ENCODE measurements at places on chromosomes 3 and 15.

GRCh38 chr3:160796089-160796812, 40.2 kb downstream of the PPM1L start:
- no peak for DNase-seq

DNA sequence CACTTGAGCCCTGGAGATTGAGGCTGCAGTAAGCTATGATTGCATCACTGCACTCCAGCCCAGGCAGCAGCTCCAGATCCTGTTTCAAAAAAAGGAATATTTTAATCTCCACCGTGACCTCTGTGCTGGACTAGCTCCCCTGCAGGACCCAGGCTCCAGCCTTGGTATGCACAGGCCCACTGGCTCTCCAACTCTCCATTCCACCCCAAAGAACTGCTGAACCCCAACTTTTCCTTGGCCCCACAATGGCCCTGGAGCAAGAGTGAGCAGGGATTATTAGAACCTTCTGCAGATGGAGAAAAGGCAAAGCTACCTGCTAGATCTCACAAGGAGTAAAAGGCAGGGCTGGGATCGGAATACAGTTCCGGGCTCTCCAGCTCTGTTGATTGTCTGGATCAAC, 32.8 kb upstream of the SFMBT1 start:
- no peak for DNase-seq

- no peak for DNase-seq
These were observed 87.5 kb downstream of the CD200R1L start for GRCh38 chr3:112759210-112759609.

- DNase-seq, result no peak
These were observed 69.9 kb downstream of the OXNAD1 start for GRCh38 chr3:16334909-16335308.

DNA sequence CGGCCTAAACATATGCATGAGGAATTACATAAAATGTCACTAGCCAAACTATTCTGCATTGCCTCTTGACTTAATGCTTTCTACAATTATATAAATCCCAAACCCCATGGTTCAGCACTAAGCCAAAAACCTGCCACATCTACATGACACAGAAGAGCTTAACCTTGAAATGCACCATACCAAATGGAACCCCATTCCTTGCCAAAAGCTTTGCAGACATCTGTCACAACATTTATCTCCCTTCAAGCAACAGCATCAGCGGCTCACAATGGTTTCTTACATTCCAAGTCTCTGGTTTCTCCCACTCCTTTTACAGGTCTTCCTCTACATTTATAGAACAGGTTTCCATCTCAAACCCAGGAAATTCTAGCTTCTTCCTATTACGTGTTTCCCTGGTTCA, 58.4 kb upstream of the GYG1 start:
- no peak for DNase-seq

GRCh38 chr3:49930922-49931321, 1.3 kb upstream of the MON1A start:
- DNase-seq, result no peak

GRCh38 chr15:25739687-25740121, 123.4 kb downstream of the ATP10A start:
- DNase-seq, result no peak

DNA sequence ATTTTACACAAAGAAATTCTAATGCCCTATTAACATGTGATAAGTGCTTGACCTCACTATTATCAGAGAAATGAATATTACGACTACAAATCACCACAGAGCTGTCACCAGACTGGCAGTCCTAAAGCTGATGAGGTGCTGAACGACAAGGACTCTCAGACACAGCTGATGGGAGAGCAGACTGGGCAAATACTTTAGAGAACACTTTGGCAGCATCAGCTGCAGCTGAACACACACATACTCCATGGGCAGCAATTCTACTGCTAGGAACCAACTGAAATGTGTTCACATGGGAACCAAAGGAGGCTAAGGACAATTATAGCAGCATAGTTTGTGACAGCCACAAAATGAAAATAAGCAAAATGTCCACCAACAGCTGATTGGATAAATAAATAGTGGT, 45.5 kb downstream of the SUSD5 start:
- no peak for DNase-seq

DNA sequence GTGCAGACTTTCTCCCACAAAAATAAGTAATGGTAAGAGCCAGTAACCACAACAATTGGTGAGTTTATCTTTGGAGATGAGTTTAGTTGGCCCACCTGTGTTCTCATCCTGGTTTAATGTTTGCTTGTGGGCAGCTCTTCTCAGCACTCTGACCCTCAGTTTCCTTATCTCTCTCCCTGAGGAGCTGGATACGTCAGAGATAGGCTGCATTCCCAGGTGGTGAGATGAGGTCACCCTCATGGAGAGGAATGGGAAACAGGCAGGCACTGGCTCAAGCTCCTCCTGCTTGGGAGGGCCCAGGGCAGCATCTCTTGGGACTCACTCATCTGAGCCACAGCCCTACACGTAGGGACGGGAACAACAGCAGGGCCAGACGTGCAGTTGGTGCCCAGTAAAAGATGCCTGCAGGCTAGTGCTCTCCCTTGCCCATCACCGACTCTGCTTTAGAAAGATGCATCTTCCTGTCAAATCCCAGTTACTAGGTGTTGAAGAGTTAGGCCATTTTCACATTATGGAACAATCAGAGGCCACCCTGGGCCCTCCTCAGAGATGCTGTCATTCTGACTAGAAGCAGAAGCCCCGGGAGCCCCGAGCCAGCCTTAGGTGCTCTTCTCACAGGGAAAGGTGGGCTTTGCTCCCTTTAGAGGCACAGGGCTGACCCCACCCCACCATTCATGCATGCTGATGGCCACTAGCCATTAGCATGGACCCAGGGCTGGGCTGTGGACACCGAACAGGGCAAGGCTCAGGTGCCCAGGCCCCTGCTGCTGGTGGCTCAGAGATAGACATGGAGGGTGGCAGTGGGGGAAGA, 59.7 kb downstream of the GRIP2 start:
- DNase-seq, result no peak
